ENCODE measurements at places on chromosomes 4 and X.
A peak's percentile ranks its signal among the peaks of the same experiment; 100 is the strongest.

DNA sequence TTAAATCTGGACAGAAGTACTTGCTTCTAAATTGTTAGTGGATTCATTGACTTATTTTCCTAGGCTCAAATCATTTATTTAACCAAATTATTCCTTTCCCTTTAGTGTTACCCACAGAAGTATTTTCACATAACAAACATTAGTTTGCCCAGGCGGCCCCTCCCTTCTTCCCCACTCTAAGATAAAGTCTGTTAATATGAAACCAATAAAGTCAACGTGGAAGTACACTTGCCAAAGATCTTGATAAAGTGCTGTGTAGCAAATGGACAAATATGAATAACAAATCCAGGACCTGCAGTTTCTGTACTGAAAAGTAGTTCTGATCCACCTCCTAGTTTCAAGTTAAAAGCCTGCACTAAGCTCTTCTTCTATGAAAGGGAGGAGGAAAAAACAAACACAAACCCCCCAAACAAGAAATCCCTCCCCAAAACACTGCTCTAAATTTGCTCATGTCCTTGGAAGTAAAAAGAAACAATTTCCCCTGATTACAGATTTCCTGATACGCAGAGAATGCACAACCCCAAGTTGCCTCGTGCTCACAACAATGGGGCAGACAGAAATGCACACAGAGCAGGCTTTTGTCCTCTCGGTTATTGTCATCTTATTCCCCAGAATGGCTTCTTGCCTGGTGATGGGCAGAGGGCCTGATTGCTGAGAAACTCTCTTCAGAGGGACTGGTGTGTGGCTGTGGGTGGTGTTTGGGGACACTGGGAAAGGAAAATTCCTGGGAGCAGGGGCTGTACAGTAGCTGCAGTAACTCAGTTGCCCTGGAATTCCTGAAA, 23.2 kb downstream of the TMSB4X start:
- DNase-seq, result no peak

DNA sequence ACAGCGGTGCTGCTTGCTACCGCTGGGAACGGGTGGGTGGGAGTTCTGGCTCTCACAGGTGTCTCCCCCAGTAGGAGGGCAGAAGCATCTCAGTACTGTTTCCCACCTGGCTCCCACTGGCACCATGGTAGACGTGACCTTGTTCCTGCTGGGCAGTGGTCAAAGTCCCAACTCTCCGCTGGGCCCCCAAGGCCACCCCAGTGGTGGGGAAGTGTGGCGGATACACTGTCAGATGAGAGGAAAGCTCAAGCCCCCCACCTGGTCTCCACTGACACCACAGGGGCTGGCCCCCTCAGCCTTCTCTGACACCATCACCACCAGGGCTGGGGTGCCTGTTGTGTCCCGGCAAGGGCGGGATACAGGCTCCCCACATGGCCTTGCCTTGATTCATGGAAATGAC, 24.6 kb downstream of the LETM1 start:
- DNase-seq, result no peak

DNA sequence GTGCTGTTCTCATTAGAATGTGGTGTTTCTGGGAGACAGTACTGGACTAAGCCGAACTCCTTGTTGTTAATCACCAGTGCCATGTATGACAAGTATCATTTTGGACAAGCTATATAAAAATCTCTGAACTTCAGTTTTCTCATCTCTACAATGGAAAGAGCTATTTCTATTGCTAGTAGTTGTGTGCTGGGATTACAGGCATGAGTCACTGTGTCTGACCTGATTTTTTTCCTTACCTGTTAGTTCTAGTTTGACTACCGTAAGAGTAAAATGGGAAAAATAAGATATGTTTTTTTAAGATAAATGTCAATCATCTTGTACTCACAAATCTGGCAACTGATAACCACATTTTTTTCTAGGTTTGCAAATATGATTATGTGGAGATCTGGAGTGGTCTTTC, 192.3 kb downstream of the TLL1 start:
- DNase-seq, result no peak

DNA sequence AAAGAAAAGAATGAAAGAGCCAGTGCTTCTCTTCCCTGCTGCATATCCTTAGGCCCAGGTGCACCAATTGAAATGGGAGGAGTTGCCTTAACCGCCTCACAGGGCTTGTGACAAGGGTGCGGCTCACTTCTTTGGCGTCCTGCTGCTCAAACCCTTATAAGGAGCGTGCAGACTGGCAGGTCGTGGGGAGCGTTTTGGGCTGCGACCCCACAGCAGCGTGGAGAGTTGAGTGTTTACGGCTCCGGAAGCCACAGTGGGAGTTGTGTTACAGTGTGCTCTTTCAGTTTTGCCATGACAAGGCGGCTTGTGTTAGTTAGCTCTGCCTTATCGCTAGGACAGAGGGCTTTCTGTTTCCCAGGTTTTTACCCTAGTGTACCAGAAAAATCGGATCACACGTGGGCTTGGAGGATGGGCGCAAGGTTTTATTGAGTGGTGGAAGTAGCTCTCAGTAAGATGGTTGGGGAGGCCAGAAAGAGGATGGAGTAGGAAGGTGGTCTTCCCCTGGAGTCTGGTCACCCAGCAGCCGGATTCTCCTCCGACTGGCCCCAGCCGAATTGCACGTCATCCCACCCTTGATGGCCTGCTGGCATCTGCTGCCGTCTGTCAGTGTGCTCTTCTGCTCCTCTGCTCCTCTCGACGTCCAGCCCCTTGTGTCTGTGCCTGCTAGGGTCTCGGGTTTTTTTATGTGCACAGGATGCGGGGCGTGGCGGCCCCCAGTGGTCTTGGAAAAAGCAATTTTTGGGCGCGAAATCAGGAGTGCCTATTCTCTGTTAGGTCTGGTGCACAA, 718.9 kb downstream of the ARAP2 start:
- no peak for DNase-seq

DNA sequence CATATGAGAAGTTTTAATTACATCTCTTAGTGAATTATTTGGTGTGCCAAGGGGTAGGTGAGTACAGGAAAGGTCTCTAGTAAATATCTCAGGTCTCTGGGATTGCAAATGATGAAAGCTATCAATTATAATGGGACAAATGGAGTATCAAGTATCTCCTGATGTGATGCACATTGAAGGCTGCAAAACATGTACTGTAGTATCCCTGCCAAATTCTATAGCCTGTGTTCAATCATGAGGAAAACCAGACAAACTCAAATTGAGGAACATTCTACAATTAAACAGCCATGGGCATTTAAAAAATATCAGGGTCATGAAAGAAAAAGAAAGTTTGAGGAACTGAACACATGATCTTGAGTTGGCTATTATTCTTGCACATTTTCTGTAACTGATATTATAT, 665.4 kb upstream of the PABPC4L start:
- DNase-seq, result no peak

GRCh38 chr4:139528377-139529005, 27.5 kb downstream of the SETD7 start:
- no peak for DNase-seq

- no peak for DNase-seq
Observed at GRCh38 chr4:8656185-8656517, 63.6 kb downstream of the CPZ start.

- DNase-seq, result no peak
Observed at GRCh38 chrX:112834031-112834845, 6.4 kb downstream of the AMOT start.

- no peak for DNase-seq
Observed at GRCh38 chr4:2045518-2045951, 13.6 kb upstream of the NAT8L start.

DNA sequence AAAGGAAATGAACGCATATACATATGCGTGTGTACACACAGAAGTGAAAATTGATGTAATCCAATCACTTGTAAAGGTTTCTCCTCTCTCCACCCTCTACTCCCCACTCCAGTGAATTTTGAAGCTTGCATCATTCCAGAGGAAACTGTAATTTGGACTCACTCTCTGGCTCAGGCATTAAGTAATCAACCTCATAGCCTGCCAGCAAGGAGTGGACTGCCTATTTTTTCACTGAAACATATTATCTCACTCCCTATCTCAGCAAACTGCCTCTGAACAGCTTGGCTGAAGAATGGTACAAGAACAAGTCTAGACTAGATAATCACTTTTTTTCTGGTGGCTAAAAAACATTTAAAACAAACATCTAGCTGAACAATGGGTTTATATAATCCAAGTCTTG, 124.2 kb downstream of the C4orf51 start:
- DNase-seq, result no peak

- no peak for DNase-seq
Observed at GRCh38 chr4:156422576-156422975, 468.9 kb upstream of the CTSO start.

DNA sequence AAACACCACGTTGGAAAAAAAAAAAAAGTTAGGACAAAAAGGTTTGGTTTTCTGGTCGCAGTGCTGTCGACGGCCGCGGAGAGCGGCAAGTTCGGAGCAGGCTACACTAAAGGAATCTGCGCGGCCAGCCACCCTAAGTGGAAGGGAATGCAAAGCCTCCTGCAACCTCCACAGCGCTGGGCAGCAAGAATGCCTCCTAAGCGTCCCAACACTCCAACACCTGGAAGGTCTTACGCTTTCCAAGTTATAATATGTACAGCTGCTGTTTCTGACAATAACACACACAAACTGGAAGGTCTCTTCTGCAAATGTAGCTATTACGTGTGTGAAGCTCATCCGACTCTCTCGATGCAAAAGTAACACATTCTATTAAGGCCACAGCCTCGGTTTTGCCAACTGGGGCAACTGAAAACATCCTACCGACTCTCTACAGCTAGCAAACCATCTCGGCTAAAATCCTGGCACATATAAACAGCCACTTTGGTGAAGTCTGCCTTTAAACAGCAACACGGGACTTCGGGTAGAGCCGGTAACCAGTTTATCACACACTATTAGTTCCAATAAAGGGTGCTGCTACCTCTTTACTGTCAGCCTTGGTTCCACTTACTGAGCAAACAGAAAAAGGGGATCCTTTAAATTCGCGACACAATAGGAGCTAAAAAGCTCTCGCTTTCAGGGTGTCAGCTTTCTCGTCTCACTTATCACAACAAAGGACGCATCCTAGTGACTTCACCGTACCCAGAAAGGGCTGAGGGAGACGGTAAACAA, 895 bp downstream of the SMIM14 start:
- peak; percentile 5 for DNase-seq

GRCh38 chr4:76623217-76624045, 188.4 kb downstream of the SHROOM3 start:
- DNase-seq, result no peak

GRCh38 chrX:130418066-130418465, 16.3 kb downstream of the RBMX2 start:
- DNase-seq, result no peak

DNA sequence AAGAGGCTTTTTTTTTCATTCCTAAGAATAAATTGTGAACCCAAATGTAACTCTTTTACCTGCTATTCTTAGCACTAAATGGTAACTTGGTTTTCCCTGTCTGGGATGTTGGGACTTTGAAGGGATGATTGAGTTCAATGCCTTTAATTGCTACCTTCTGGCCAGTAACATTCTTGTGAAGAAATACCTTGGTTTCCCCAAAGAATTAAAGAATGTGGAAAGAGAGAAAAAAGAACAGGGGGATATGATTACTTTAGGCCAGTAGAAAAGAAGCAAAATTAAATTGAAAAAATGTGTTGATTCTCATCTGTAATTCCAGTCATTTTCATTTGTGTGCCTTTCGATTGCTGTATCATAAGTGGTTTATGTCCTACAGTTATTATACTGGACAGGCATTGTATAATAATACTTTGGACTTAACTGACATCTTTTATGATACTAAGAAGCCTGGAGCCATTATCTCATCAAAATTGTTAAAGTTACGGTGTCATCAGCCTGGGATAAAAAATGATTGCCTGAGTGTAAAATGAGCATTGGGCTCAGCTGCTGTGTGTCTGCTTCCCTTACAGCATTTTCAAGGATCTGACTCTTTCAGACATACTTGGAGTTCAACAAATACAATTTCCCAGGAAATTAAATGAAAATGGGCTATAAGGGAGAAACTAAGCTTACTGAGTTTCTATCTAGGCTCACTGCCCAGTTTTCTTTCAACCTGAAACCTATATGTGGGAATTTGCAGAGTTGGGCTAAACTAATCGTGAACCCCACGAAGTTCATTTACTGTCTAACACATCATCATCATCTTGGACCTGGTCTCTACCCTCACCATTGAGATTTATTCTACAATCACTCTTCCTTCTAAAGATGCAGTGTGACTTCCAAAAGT, 146.3 kb downstream of the SHROOM3 start:
- DNase-seq, result no peak

DNA sequence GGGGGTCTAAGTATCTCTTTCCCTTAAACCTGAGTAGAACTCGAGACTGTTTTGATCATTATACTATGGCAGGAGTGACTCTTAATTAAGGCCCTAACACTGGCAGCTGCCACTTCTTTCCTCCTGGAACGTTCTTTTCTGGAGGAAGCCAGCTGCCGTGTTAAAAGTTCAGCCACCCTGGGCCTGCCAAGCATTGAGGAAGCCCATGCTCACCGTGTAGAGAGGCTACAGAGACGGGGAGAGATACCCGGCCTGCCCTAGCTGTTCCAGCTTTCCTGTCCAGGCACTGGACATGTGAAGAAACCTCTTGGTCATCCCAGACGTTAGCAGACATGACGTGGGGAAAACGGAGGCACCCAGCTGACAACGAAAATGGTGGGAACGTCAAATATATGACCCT, 274.1 kb downstream of the ARHGAP10 start:
- DNase-seq, result no peak

DNA sequence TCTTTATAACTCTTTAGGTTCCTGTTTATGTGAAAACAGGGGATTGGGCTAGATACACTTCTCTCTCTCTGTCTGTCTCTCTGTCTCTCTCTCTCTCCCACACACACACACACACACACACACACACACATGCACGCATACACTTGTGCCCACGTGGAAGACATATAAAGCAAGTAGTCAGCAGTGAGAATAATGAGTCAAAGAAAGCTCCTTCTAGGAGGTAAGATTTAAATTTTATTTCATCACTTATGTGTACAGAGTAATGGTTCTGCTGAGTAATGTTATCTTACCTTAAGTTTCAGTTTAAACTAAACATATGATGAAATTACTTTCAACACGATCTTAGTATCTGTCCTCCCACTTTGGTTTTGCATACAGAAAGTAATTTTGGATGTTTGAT, 243.0 kb upstream of the TEX13A start:
- DNase-seq, result no peak

GRCh38 chr4:99655308-99656081, 2.1 kb downstream of the C4orf54 start:
- DNase-seq, result no peak

DNA sequence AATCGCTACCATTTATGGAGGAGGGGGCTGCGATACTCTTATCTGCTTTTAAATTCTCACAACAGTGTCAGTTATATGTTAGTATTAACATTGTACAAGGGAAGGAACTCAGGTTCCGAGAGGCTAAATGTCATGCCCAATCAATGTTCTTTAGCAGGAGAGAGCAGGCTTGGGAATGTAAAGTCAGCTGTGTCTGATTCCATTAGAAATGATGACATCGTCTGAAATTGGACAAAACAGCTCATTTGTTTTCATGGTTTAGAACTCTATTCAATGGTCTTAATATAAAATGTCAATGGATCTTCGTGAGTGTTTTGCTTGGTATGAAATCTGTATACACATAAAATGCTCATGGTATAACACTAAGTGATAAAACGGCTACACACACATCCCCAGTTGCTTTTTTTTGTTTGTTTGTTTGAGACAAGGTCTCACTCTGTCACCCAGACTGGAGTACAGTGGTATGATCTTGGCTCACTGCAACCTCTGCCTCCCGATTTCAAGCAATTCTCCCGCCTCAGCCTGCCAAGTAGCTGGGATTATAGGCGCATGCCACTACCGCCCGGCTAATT, 11.9 kb upstream of the SH3KBP1 start:
- DNase-seq, result no peak

GRCh38 chrX:54482839-54483593, 13.0 kb downstream of the FGD1 start:
- DNase-seq, result no peak

GRCh38 chr4:110005461-110006056, 92.9 kb downstream of the EGF start:
- no peak for DNase-seq

GRCh38 chrX:25016361-25016671, 551 bp upstream of the ARX start:
- DNase-seq, result no peak

Data from stimulated activated CD4-positive, alpha-beta T cell treated with anti-CD3 and anti-CD28 coated beads, Interleukin-4, amount 100 ng/mL, for 1 hour (primary cell).